ENCODE measurements at places on chromosomes 13 and 19.

- no peak for DNase-seq
Measured at GRCh38 chr13:42543215-42543797, 30.6 kb upstream of the TNFSF11 start.

- peak; percentile 40 for DNase-seq
Measured at GRCh38 chr19:12838182-12838885, at the start of gene MAST1. TSS of gene MAST1 (plus strand) at chr19:12838515. CDS start at chr19:12838573, 58 bp downstream.

- no peak for DNase-seq
Measured at GRCh38 chr13:106462710-106463109, 72.8 kb downstream of the EFNB2 start.

DNA sequence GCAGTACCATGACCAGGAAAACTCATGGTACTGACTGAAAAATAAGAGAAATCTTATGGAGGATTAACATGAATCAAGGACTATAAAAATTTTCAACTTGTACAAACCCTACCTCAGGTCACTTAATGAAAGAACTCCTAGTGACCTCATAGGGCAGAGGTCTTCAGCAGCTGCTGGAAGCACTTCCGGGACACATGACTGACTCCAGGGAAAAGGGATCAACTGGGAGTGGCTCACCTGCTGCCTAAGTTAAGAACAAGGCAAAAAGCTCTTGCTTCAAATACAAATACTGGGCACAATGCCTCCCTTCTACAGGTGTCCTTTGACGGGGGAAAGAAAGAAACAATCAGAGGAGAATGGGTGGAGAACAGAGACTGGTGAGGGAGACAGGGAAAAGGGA lies 18.6 kb downstream of the DOCK9 start:
- DNase-seq = no peak

- no peak for DNase-seq
Measured at GRCh38 chr13:70841240-70842061, 733.2 kb upstream of the KLHL1 start.

- no peak for DNase-seq
Measured at GRCh38 chr13:45508776-45509175, 44.0 kb downstream of the COG3 start.

DNA sequence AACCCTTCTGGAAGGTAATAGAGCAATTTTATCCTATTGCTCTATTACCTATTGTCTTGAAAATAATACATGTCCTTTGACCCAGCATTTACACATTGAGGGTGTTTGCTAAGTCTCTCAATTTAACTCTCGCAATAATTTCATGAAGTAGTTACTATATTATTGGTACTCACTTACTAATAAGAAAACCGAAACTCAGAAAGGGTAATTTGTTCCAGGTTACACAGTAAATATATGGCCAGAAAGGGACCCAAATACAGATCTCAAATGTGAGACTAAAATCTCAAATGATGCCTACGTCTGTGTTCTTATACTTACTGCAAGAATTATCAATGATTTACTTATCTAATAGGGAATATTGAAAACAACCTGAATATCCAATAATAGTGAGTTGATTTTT lies 29.7 kb upstream of the FAM216B start:
- no peak for DNase-seq

DNA sequence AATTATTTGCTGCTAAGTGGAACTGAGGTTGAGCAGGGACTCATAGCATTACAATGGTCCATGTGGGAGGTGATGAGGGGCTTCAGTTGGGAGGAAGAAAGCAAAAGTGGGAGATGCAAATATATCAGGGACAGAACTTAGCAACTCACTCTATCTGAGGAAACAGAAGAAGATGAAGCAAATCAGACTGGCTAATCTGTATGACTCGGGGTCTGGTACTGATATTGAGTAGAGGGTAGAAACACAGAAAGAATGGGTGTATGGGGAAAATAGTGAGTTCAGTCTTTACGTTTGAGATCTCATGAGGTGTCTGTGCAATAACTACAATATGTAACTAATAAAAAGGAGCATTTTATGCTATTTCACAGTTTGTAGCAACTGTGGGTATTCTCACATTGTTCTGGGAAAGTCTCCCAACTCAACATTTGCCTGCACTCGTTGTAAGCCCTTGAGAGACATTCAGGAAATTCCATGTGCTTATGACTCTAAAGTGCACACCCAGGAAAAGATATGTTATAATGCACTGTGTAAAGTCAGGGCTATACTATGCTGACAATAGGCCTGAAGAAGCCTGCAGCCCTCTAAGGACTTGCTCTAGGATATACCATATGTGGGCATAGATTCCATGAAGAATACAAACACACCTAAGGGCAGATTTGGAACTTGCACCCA lies 183.5 kb downstream of the SPRY2 start:
- no peak for DNase-seq

- no peak for DNase-seq
Measured at GRCh38 chr19:16228637-16229321, 31.1 kb downstream of the AP1M1 start.

- DNase-seq = no peak
Measured at GRCh38 chr13:107252428-107252827, 684.5 kb upstream of the ARGLU1 start.

DNA sequence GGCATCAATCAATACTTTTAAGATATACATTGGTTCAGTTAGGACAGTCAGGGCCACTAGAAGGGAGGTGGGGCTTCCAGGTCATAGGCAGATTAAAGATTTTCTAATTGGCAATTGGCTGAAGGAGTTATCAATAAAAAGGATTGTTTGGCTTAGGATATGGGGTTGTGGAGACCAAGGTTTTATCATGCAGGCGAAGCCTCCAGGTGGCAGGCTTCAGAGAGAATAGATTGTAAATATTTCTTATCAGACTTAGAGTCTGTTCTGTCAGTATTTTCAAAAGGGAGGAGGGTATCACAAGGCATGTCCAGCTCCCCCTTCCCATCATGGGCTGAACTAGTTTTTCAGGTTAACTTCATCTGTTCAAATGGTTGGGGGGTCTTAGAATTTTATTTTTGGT lies 77.4 kb upstream of the FARP1 start:
- DNase-seq = no peak

All from CD4-positive, alpha-beta T cell treated with Interleukin-17A for 1 hour (primary cell).